ENCODE measurements at places on chromosomes 1 and 21.

GRCh38 chr1:11704691-11705475 is 13.4 kb downstream of the DRAXIN start:
- no peak for DNase-seq

GRCh38 chr21:33640697-33641351 is 717 bp downstream of the CRYZL1 start:
- DNase-seq, result no peak

- no peak for DNase-seq
Measured at GRCh38 chr21:15195768-15196167, 131.0 kb upstream of the NRIP1 start.

DNA sequence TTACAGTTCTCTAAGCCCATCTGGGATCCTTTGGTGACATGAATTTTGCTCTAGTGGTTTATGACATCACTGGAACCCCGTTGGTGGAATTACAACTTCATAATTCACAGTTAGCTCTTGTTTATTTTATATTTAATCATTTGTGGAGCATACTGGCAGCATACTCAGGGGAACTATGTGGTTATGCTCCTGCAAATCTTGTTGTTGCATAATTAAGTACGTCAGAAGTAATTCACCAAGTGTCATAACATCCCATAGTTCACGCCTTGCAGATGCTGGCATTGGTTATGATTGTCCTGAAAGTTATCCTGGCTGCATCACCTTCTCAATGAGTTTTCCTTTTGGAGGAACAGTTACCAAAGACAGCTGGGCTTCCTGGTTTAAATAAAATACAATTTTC is 16.5 kb downstream of the PRRX1 start:
- DNase-seq, result no peak

Data from posterior cingulate gyrus (tissue), 11 donors.